ENCODE measurements at places on chromosomes 11 and 22. TPM values are rescaled to one million over a fixed set of nuclear protein-coding genes. Genes with fewer than 3 reads are reported as not detected.

- no peak for DNase-seq
These were observed 1995.6 kb upstream of the RAG2 start for GRCh38 chr11:38593649-38594048.

DNA sequence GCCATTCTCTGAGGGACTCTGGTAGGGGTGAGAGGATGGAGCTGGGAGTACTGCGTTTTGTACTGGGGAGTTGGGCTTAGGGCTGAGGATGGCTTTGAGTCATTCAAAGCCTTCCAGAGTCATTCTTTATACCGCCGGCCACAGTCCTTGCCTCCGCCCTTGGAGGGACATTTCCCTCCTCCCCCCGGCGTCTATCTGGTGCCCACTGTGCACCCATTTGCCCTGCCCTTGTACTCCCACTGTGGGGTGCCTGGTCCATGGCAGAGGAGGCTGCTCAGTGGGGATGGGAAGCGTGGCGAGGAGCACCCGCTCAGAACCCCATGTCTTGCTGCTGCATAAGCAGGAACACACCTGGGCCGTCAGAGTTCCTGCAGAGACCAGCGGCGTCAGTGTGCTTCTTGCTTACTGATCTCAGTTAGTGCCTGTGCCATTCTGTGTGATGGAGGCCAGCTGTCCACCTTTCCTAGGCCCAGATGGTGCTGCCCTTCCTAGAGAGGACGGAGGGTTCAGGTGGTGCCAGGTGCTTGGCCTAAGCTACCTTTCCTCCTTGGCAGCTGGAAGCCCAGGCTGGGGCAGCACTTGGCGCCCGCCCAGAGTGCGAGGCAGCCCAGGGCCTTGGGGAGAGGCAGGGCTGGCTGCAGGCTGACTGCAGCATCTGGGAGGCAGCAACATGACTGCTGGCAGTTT lies 23.3 kb upstream of the TMEM191C start:
- DNase-seq: peak; percentile 33

DNA sequence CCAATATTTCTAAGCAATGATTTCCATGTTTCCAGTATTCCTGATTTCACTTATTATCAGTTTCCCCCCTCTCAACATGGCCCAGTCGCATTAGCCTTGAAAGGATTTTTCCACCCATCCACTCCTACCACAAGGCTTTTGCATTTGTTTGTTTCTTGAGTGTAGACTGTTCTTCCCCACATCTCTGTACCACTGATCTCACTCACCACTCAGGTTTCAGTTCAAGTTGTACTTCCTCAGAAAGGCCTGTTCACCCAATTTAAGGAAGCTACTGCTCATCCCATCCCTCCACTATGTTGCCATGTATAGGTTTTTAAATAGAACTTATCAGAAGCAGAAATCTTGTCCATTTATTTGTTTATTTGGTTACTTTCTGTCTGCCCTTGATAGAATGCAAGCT lies 472.3 kb downstream of the FAM181B start:
- DNase-seq: no peak

DNA sequence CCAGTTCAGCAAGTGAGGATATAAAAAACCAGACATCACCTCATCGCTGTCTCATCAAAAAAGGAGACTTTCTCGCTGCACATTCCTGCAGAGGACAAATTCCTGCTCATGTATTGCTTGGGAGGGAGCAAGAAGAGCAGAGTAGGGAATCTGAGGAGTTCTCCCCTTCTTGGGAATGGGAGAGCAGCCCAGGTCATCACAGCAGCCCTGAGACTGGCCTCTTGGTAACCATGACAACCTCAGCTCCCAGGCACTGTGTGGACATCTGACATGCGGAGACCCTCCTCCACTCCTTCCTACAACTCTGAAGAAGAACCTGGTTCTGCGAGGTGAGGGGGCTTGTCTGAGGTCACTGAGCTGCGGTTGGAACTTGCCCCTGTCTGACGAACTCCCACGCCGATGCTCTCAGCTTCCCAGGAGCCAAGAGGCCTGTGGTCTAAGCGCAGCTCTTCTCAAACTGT lies 17.9 kb downstream of the RFPL1 start:
- DNase-seq: no peak

GRCh38 chr22:45125188-45125587 lies 38.5 kb upstream of the NUP50 start:
- no peak for DNase-seq

- no peak for DNase-seq
These were observed 1.7 kb upstream of the LRRC4C start for GRCh38 chr11:41461057-41461681.

DNA sequence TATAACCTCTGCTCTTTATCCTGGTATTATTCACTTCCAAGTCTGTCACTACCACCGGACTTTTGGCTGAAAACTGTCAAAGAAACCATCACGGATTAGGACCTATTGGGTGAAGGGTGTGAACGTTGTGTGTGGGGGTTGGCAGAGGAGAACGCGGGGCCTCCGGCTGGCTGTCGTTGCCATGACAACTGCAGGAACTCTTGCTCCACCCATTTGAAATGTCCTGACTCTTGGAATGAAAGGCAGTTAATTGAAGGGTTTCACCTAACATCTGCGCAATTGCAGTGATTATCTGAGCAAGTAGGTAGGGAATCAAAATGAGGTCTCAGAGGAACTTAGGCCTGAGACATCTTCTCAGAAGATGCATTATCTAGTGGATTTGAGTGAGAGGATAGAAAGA lies 60.9 kb upstream of the CLMP start:
- no peak for DNase-seq

DNA sequence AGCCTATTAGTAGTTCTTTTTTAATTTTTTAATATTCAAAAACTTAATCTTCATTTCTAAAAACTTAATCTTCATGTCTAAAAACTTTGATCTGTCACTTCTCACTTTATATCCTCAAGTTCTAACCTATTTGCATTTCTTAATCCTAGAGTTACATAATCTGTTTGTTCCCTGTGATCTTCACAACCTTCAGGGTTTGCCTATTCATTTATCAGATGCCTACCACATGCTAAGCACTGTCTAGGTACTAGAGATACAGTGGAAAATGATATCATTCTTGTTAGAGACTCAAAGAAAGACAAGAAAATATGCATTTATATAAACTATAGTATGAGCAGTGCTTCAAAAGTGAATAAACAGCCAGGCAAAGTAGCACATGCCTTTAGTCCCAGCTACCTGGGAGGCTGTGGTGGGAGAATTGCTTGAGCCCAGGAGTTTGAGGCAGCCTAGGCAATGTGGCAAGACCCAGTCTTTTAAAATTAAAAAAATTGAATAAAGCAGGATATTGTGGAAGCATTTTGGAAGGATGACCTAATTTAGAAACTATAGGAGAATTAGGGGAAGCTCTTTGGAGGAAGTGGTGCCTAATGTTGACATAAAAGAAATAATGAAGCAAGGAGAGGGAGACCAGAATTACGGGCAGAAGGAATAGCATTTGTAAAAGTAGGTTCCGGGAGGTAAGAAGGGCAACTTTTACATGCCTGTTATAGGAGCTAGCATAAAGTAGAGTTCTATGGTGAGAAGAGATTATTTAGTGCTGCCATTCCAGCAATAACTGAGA lies 54.4 kb upstream of the GRK2 start:
- no peak for DNase-seq

GRCh38 chr11:12762278-12762677 lies 88.1 kb downstream of the TEAD1 start:
- no peak for DNase-seq

EMID1 gene
- 8.6 TPM for total RNA-seq

ABCG4 gene
- total RNA-seq: 0.80 TPM

MFNG gene
- 4.4 TPM for total RNA-seq

SUSD2 gene
- total RNA-seq: 2.6 TPM

GALNT18 gene
- 3.6 TPM for total RNA-seq

KIF18A gene
- 0.36 TPM for total RNA-seq

Measured in ovary (tissue), 10 donors.